Posterior cingulate gyrus (tissue), 11 donors: ENCODE measurements at places on chromosomes 12 and 14.
A peak's percentile ranks its signal among the peaks of the same experiment; 100 is the strongest.

DNA sequence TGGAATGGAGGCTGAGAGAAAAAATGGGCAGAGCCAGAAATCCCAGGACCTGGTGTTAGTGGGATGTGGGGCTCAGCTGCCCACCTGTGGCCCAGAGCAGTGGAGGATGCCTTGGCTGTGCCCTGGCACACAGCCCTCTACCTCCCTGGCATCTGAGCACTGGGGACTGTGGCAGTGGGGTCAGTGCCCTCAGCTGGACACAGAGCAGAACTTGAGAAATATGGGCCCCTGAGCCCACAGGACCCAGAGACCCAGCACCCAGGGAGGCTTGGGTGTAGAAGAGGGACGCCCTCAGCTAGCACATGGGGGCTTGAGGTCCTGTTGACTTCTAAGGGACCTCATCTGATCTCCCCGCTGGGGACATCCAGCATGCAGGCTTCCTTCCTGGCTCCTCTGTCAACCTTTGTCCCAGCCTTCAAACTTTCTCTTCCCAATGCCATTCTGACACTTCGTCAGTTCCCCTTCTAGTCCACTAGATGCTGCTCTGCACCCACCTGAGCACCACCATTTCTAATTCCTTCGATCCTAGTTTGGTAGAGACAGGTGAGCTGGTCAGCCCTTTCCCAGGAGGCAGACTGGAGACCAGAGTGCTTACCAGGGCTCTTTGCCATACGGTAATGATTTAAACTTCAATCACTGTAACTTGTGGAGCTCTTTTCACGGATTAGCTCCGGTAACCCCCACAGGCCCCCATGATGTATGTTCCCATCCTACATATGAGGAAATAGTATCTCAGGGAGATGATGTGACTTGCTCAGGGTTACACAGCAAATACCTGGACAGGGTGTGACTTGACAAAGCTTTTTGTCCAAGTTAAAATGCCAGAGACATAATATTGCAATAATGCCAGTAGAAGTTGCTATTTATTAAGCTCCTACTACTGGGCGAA is 143.7 kb downstream of the ASCL4 start:
- peak; percentile 29 for DNase-seq

DNA sequence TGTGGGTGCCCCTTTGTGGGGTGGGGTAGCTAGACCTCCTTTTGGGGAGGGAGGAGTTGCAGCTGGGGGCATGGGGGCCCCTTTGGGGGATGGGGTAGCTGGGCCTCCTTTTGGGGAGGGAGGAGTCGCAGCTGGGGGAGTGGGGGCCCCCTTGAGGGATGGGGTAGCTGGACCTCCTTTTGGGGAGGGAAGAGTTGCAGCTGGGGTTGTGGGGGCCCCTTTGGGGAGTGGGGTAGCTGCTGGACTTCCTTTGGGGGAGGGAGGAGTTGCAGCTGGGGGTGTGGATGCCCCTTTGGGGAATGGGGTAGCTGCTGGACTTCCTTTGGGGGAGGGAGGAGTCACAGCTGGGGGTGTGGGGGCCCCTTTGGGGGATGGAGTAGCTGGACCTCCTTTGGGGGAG is 7.0 kb downstream of the NACA start:
- DNase-seq = no peak

DNA sequence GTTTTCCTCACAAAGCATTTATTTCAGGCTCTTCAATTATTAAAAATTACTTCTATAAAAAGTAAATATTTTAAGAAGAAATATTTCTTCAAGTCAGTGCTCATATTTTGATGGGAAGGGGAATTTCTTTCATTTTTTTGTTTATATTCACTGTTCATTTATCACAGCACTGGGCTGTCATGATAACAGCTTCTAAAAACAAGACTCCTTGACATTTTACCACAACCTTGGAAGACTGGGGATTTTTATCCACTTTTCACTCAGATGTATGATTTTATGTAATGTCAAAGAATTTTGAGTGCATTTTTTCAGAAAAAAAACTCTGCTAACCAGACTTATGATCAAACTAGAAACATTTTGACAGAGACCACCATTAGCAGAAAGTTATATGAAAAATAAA is 149.7 kb downstream of the PHLDA1 start:
- DNase-seq = no peak

GRCh38 chr12:86429824-86430223 is 173.6 kb upstream of the MGAT4C start:
- no peak for DNase-seq

DNA sequence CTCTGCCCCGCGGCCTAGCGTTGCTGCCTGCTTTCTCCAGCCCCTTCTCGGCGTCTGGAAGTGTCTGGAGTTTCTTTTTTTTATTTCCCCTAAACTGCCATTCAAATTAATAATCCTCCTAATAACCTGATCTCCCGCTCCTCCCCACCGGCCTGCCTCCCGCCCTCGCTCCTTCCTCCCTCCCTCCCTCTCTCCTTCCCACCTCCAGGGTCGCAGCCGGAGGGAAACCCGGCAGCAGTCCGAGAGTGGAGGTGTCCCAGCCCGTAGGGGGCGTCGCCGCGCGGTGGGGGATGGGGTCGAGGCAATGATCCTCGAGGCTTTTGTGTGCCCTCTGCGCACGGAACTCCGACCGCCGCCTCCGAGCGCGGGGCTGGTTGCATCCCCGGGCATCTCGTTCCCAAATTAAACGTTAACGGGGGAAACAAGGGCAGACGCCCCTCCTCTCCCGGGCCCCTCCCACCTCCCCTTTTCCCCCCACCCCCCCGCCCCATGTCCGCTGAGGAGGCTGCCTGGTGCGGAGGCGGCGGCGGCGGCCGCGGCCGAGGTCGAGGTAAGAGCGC is 1.0 kb upstream of the SOCS2 start:
- DNase-seq = no peak

DNA sequence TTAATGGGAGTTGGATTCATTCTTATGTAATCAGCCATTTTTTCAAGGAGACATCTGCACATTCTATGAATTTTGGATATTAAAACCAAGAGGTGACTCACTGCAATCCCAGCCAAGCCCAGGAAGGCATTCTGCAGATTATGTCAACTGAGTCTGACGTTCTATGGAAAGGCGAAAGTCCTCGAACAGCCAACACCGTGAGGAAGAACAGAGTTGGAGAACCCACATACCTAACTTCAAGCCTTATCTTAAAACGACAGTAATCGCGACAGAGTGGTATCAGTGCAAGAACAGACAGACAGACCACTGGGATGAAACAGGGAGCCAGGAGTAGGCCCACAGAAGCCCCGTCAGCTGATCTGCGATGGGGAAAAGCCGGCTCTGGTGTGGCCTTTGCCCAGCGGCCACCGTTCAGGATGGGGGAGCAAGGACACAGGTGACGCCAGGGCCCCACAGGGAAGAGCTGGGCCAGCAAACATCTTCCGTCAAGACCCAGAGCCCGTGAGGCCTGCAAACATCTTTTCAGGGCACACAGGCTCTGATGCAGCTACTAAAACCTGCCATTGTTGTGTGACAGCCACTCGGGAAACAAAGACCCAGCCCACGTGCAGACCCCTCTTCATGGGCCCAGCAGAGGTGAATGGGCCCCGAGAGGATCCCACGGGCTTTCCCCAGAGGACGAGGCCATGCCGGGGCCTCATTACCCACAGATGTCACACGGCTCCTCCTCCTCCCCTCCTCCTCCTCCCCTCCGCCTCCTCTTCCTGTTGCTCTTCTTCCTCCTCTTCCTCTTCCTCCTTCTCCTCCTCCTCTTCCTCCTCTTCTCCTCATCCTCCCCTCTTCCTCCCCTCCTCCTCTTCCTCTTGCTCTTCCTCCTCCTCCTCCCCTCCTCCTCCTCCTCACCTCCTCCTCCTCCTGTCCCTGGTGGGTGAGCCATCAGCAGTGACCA is 277.6 kb downstream of the ADGRD1 start:
- DNase-seq = no peak

DNA sequence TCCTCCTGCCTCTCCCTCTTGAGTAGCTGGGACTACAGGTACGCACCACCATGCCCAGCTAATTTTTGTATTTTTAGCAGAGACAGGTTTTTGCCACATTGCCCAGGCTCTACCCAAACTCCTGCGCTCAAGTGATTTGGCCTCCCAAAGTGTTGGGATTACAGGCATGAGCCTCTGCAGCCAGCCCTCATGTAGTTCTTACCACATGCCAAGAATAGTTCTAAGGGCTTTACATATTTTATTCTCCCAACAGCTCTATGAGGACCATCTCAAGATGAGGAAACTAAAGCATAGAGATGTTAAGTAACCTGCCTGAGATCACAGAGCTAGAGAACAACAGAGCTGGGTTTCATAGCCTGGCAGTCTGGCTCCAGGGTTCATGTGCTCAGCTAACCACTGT is 37.9 kb upstream of the ALDH2 start:
- no peak for DNase-seq

GRCh38 chr14:96130854-96131253 is 73.8 kb upstream of the BDKRB2 start:
- no peak for DNase-seq

- peak; percentile 91 for DNase-seq
Measured at GRCh38 chr12:13255792-13256691, 59.5 kb downstream of the EMP1 start.

DNA sequence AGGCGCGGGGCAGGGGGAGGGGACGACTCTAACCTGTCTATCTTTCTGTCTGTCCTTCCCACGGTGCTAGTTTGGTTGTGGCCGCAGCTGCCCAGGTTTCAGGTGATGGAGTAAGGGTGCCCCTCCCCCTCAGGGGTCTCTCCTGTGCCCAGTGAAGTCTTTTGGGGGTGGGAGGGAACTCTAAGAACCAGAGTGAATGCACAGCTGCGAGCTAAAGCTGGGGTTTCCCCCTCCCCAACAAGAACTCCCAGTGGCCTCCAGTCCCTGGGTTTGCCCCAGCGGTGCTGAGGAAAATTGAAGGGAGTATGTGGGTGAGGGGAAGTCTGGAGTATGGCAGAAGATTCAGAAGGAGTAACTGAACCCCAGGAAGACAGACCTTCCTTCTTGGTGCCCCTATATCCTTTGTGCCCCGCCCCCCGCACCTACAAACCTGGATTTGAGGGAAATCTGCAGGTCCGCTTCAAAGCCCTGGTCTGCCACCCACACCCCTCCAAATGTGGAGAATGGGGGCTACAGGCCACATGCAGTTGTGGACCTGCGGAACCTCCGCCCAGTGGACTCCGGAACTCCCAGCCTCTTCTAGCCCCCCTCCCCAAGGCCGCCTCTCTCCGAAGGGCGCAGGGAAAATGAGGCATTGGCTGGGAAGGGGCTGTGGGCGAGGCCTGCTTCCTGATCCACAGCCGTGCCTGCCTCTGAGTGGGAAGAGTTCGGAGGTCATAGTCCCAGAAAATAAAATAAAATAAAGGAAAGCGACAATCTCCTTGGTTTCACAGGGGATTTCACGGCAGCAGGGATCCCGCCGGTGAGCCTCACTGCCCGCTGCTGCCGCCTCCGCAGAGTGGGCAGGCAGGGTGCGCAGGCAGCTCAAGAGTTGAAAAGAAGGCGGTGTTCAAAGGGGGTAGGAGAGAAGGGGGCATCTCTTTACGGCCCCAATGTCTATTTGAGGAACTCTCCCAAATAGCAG is 3.4 kb upstream of the HOXC9 start:
- no peak for DNase-seq

- no peak for DNase-seq
Measured at GRCh38 chr14:33573301-33573880, 377.5 kb downstream of the EGLN3 start.

- no peak for DNase-seq
Measured at GRCh38 chr12:133081159-133081780, 547 bp downstream of the ZNF140 start.

- DNase-seq = no peak
Measured at GRCh38 chr12:9699898-9700605, 30.5 kb downstream of the CLEC2D start.

GRCh38 chr12:12358528-12358927 is 1.6 kb downstream of the BORCS5 start:
- DNase-seq = no peak

GRCh38 chr12:52903855-52904508 is 894 bp downstream of the KRT8 start:
- no peak for DNase-seq

DNA sequence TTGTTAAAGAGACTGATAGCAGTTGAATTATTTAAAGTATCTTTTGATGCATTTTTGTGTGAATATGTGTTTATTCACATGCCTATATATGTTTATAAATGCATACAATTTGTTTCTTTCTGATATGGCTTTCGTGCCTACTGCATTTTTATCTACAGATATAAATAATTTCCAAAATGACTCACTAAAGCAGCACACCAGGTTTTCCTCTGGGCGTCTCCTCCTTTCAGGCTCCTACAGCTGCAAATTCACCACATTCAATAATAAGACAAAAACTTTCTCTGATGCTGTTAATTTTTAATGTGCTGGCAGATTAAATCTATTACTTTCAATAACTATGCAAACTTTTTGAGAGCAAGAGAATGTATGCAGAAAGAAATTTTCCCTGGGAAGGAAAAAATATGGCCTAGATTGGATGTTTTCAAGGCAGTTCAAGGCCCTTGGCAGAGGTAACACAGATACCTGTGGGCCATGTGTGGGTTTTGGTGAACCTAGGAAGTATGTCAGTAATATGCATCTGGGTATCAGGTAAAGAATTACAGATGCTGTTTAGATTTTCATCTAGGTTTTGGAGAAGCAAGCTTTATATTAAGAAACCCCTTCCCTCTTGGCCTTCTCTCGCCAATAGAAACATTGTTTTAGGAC is 381.8 kb downstream of the EGLN3 start:
- DNase-seq = no peak

GRCh38 chr12:25063873-25064628 is 115.2 kb upstream of the BCAT1 start:
- DNase-seq = no peak

DNA sequence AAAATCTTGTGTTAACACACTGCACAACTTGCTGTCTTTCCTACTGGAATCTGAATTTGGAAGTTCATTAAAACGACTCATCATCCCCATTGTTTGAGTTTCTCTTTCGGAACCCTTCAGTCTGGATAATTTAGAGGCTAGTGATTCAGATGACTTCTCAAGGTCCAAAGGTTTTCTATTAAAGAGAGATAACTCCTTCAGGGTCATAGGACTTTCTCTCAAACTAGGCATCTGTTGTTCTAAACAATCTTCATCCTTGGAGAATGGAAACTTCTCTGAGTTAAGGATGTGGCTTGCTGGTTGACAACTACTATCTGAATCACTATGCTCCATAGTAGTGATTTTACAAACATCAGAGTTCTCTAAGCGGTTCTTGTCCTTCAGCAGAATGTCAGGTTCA is 4.4 kb downstream of the MLH3 start:
- no peak for DNase-seq

GRCh38 chr14:52844262-52845060 is 53.1 kb upstream of the GNPNAT1 start:
- DNase-seq = no peak

DNA sequence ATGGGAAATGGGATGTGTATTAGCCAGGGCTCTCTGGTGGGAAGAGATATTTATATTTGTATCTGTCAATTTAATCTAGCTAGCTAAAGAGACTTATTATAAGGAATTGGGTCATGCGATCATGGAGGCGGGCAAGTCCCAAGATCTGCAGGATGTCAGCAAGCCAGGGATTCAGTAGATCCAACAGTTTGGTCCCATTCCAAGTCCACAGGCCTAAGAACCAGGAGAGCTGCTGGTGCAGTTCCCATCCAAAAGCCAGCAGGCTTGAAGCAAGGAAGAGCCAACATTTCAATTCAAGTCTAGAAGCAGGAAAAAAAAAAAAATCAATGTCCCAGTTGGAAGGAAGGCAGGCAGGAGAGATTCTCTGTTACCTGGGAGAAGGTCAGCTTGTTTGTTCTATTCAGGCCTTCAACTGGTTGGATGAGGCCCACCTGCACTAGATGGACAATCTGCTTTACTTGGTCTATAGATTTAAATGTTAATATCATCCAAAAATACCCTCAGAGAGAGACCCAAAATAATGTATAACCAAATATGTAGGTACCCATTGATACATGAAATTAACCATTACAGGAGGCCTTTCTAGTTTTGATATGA is 60.7 kb upstream of the BCAT1 start:
- DNase-seq = no peak

- no peak for DNase-seq
Measured at GRCh38 chr12:94202245-94203180, 54.1 kb downstream of the PLXNC1 start.
